ENCODE measurements at places on chromosomes 3 and 15. TPM values are rescaled to one million over a fixed set of nuclear protein-coding genes. Genes with fewer than 3 reads are reported as not detected.

Gene MESP2
- 0.49 TPM for total RNA-seq

Gene PGBD4
- 1.6 TPM for total RNA-seq

Gene SPRED1
- 33.5 TPM for total RNA-seq

Gene ERICH6
- total RNA-seq = 0.09 TPM

Gene GOLGA6A
- 0.13 TPM for total RNA-seq

Gene PLCH1
- total RNA-seq = 0.44 TPM

Gene ITIH4
- 17.7 TPM for total RNA-seq

Gene CPOX
- total RNA-seq = 10.8 TPM

Gene DPH3
- total RNA-seq = 15.5 TPM

DNA sequence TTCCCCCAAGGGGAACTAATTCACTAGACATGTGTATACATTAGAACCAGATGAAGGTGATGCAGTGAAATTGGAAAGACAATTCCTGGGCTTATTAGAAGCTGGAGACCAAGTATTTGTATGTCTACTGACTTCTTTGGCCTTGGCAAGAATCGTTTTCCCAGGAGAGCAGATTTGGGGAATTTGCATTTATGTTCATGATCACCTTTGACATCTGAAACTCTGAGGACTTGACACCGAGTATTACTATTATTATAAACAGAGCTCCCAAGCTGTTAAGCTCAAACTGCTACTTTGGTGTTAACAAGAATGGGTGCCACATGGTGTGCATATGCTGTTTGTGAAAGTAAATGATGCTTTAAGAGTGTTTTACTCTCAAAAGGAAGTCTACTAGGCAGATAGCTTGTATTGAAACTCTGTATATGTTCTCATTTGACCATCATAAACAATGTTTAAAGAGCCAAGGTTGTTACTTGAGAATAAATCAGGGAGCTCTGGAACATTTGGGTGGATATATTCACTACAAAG, 519.8 kb upstream of the GOLIM4 start:
- DNase-seq = peak; percentile 29

GRCh38 chr15:63403254-63403945, 21.8 kb upstream of the CA12 start:
- DNase-seq = no peak

DNA sequence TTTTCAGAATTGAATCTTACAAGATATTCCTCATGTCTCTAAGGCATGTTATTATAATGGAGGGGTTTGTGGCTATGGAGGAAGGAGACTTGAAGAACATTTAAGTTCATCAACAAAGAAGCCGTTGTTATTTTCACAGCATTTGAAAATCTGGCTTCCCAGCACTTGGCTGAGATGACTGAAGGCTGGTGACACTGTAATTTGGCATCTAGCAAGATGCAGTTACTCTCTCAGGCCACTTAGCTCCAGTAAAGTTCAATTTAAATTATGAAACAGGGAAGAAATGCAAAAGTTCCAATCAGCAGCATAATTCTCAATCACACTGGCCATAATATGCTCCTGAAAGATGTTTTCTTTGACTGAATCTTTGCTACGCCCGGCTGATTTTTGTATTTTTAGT, 139.4 kb upstream of the NUDT16 start:
- no peak for DNase-seq

- DNase-seq = no peak
Observed at GRCh38 chr3:17315897-17316296, 426.5 kb downstream of the TBC1D5 start.

DNA sequence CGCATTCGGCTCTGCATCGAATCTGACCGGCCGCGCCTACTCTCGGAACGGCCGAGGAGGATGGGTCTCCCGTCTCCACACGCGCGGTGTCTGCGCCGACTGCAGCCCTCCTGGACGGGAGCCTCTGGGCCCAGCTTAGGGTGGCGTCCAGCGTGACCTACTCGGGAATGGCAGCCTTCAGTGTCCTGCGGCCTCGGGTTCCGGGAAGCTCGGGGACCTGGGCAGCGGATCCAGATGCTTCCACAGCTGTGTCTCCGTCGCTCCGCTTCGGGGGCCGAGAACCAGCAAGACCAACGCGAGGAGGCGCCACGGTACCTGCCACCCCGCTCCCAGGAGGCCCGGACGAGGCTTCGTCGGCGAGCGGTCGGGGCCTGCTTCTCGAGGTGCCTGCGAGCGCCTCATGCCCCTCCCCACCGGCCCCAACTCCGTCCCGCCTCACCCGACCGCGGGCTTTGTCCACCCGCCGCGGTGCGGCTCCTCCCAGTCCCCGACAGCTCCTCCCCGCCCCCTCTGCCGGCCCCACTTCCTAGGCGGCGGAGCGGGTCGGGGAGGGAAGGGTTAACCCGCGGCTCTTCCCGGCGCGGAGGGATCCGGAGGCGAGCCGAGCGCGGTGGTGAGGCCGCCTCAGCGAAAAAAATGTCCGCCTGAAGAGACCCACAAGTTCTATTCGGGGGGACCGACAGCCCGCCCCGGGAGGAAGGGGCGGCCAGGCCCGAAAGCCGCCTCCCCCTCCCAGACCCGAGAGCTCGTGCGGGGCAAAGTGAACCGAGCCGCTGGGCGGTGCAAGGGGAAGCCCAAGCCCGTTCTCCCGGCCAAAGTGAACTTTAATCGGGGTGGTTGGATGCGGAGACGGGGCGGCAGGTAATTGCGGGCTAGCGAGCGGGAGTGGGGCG, at the start of gene TCF12:
Gene TCF12 (plus strand): TSS at position 599 of the 893 bp plus-strand sequence. CDS start 1,270 bp downstream, outside the sequence.
- DNase-seq = peak; percentile 99

GRCh38 chr3:11204697-11205348, 50.5 kb downstream of the HRH1 start:
- no peak for DNase-seq

GRCh38 chr15:92663250-92663951, 7.8 kb upstream of the FAM174B start:
- DNase-seq = no peak

GRCh38 chr15:89129123-89129815, 41.0 kb downstream of the ABHD2 start:
- no peak for DNase-seq

DNA sequence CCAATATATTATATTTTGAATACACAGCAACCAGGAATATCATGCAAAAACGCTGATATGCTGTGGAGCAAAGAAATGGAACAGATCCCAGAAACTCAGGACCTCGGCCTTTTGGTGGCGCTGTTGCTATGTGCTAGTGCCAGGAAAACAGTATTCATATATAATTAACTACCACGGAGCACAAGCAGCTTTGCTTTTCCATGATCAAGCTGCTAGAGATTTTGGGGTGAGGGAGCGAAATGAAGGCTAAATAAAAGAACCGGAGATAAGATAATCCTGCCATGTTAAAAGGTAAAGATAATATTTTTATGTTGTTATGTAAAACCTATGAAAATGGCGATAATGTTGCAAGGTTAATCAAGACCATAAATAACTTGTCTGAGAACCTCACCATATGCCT, 157.7 kb upstream of the FAM3D start:
- peak; percentile 82 for DNase-seq

GRCh38 chr15:28881170-28881569, 4.6 kb upstream of the APBA2 start:
- DNase-seq = peak; percentile 21

DNA sequence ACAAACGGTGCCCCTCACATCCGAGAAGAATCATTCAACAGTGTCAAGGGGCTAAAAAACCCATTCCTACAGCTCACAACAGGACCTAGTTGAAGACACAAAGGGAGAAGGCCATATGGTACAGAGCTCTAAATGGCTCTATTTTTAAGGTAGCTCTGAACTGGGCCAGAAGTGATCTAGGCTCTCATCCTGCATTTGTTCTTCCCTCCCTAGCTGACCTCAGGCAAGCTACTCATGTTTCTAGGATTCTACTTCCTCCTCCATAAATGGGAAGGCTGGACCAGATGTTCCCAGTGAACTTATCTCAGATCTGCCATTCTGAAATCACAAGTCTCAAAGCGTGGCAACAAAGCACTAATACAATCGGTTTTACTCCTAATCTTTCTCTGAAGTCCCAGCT, 62.3 kb downstream of the CPNE4 start:
- DNase-seq = no peak

DNA sequence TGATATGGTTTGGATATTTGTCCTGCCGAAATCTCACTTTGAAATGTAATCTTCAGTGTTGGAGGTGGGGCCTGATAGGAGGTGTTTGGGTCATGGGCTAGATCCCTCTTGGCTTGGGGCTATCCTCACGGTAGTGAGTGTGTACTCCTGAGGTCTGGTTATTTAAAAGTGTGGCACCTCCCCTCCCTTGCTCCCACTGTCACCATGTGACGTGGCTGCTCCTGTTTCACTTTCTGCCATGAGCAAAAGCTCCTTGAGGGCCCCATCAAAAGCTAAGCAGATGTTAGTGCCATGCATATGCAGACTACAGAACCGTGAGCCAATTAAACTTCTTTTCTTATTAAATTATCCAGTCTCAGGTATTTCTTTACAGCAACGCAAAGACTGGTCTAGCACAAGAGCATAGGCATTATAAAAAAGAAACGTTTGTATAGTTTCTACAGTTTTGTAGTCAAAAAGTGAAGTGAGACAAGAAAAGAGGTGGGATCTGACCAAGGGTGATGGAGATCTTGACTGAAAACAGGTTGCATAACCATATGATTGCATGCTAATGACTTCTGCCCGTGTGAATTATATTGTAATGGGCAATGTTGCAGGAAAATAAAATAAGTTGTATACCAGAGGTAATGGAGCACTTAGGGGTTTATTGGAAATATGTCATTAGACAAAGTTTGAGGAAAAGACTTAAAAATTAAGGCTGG, 28.5 kb upstream of the CLASP2 start:
- no peak for DNase-seq

- DNase-seq = no peak
Observed at GRCh38 chr3:45952456-45952855, 9.2 kb downstream of the CXCR6 start.

- DNase-seq = no peak
Observed at GRCh38 chr3:65836047-65836446, 202.7 kb downstream of the MAGI1 start.

GRCh38 chr3:11523572-11524101, 120.1 kb downstream of the VGLL4 start:
- DNase-seq = peak; percentile 92

- peak; percentile 90 for DNase-seq
Observed at GRCh38 chr15:68620721-68621527, 42.1 kb downstream of the CORO2B start.

- peak; percentile 35 for DNase-seq
Observed at GRCh38 chr3:195802261-195802701, 9.4 kb downstream of the MUC4 start.

DNA sequence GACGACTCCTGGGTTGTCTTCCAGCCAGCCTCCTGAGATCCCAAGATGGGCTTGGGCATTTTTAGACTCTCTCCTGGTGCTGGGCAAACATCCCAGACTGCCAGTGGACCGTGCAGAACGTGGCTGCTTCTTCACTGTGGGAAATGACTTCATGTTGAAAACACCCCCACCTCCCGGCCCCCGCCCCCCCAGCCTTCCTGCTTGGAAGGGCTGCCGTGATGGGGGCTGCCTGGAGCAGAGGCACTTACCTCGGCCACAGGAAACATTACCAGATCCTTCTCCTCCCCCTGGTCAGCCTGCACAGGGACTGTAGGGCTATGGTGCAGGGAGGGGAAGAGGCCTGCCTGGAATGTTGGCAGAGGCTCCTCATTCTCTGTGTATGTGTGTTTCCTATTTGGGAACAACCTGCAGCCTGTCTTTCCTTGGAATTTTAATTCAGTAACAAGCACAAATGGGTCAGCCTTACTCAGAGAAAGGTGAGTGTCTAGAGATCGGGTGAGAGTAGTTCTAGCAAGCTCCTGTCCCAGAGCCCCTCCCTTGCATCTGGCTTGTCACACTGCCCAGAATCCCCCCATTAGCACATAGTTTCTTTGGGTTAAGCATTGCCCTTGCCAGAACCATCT, 90.8 kb downstream of the ANP32A start:
- DNase-seq = peak; percentile 70

DNA sequence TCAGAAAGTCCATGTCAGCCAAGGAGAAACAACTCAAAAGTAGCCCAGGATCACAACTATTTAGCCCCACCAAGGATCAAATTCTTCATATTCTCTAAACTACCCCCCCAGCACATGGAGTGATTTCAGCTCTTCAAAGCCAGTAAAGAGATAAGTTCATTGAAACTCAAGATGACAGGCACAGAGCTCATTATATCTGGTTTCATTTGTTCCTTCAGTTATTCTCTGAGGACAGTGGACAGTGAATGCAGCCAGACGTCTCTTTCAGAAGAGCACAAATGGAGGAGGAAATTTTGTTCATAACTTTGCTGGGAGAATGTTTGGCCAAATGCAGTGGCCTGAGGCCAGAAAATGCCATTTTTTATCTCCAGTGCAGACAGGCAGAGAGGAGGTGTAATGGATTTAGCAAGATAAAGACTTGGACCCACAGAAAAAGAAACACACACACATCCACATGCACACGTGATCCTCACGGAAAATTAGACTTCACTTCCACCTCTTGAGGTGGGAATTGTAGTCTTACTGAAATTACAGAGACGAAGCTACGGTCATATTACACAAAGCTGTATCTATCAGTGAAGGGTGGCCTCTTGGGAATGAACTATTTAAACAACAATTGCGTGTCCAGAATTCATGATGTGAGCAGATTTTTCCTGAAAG, 64.6 kb downstream of the HES1 start:
- DNase-seq = no peak

- peak; percentile 66 for DNase-seq
Observed at GRCh38 chr15:98658831-98659699, 10.7 kb downstream of the IGF1R start.

DNA sequence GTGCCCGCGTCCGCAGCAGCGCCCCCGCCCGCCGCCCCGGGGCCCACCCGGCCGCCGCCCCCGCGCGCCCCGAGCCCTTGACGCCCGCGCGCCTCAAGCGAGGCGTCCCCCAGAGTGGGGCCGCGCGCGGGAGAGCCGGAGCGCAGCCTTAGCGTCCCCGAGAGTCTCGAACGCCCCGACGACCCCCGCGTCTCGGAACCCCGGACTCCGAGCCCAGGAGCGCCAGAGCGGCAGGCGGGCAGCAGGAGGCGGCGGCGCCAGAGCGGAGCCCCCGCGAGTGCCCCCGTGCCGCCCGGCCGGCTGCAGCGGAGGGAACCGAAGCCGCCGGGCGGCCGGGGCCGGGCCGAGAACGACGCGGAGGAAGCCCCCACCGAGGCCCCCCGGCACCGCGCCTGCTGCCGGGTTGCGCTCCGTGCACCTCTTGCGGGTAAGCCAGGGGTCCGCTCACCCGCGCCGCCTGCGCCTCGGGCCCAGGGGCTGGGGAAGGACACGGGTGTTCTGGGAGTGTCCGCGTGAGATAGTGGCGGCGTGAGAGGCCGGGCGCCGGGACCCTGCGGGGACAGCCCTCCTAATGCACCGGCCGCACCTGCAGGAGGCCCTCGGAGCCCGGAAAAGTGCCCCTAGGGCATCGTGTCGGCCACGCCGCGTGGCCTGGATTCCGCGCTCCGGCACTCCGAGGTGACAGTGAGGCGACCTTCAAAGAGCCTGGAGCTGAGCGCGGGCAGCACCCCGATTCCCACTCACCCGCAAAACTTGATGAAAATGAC, 52.0 kb upstream of the ULK4 start:
- peak; percentile 54 for DNase-seq

- DNase-seq = no peak
Observed at GRCh38 chr3:101861789-101862415, 12.6 kb downstream of the NFKBIZ start.

GRCh38 chr3:195763076-195763830, 42.5 kb downstream of the MUC20 start:
- DNase-seq = peak; percentile 71
